GF-D8 (cell line): ENCODE measurements at places on chromosomes 4 and X.

GRCh38 chr4:128385683-128386304, 98.2 kb upstream of the PGRMC2 start:
- DNase-seq: no peak

- DNase-seq: no peak
Observed at GRCh38 chr4:152590179-152591031, 54.5 kb upstream of the FBXW7 start.

GRCh38 chrX:68761086-68761485, 67.7 kb upstream of the EFNB1 start:
- DNase-seq: no peak

DNA sequence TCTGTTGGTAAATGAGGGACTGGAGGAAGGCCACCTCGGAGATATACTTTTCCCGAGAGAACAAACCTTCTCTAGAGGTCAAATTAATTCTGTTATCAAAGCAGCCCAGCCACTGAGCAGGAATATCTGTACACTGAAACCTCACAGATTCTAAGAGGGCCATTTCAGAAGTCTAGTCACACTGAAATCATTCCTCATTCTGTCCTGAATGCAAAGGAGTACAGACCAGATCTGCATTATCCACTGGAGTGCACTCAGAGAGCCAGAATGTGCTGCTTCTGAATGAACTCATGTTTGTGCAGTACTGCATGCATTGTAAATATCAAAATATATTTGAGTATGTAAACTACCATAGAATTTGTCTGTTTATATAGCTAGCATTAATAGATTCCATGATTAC, 278.3 kb upstream of the FSTL5 start:
- DNase-seq: no peak

GRCh38 chr4:85381968-85382367, 93.0 kb upstream of the ARHGAP24 start:
- no peak for DNase-seq

- DNase-seq: no peak
Observed at GRCh38 chr4:179817317-179817716, 2375.1 kb upstream of the AGA start.

- DNase-seq: no peak
Observed at GRCh38 chr4:16846540-16847117, 51.8 kb downstream of the LDB2 start.

GRCh38 chr4:94680176-94680862, 77.4 kb upstream of the BMPR1B start:
- no peak for DNase-seq

GRCh38 chr4:101417046-101417445, 69.7 kb upstream of the PPP3CA start:
- no peak for DNase-seq

GRCh38 chr4:140149846-140150635, 3.9 kb downstream of the MAML3 start:
- DNase-seq: peak; percentile 57
